Amniotic stem cell (primary cell): ENCODE measurements at places on chromosomes 3 and 15.

DNA sequence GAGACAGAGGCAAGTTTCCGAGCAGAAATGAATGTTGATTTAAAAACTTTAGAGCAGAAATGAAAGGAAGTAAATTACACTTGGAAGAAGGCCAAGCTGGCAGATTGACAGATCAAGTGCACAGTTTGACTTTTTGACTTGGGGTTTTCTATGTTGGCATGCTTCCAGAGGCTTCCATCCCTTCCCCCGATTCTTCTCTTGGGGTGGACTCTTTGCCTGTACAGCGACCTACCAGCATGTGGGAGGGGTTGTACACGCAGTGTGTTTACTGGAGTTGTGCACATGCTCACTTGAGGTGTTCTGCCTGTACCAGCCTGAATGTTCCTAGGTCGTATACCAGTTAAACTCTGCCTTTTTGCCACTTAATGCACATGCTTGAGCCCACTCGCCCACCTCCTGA is 701.5 kb upstream of the GBE1 start:
- DNase-seq = no peak

DNA sequence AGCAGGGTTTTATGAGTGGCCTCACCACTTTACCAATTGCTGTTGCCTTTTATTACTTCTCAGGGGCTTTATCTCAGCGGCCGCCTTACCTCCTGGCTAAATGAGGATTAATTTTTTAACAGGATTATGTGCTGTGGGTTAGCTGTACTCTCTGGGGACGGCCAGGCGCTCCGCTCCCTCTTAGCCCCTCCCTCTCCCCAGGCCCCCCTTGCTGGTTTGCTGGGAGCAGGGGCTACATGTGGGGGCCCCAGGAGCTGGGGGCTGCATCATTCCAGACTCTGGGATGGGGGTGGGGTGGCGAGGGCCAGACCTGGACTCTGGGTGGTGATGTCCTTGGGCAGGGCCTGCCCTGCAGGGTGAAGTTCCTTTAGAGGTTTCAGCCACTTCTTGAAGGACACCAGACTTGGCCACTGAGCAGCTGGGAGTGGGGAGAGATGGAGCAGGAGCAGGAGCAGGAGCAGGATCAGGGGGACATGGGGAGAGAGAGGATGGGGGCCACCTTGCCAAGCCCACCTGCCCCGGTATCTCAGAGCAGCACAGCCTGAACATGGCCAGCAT is 196.1 kb downstream of the GOLGA6L6 start:
- no peak for DNase-seq

DNA sequence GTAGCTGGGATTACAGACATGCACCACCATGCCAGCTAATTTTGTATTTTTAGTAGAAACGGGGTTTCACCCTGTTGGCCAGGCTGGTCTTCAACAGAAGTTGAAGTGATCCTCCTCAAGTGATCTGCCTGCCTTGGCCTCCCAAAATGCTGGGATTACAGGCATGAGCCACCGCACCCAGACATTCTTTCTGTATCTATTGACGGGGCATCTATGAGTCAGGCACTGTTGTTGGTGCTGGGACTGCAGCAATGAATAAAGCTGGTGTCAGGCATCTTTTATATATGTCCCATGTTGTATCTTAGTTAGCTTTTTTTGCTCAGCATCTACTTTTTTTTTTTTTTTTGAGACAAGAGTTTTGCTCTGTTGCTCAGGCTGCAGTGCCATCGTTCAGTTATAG is 47.6 kb upstream of the ULK4 start:
- no peak for DNase-seq

GRCh38 chr15:51379390-51379789 is 37.9 kb downstream of the GLDN start:
- DNase-seq = no peak

- no peak for DNase-seq
These were observed 1.3 kb downstream of the ARHGEF26 start for GRCh38 chr3:154122552-154122911.

DNA sequence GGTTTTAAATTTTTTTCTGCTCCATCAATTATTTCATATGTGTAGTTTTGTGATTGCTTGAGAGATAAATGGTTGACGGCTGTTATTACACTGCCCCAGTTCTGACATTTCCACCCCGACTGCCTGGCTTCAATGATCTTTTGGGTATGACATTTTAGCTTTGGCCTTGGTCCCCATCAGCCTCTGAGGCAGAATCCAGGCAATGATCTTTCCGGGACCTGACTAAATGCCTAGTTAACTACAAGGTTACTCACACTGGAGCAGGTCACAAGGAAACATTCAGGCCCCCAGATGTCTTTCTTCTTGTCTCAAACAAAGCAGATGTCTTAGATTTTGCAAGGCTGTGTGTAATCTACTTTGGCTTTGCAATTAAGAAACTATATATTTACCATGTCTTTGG is 61.1 kb upstream of the TMCO5A start:
- no peak for DNase-seq

DNA sequence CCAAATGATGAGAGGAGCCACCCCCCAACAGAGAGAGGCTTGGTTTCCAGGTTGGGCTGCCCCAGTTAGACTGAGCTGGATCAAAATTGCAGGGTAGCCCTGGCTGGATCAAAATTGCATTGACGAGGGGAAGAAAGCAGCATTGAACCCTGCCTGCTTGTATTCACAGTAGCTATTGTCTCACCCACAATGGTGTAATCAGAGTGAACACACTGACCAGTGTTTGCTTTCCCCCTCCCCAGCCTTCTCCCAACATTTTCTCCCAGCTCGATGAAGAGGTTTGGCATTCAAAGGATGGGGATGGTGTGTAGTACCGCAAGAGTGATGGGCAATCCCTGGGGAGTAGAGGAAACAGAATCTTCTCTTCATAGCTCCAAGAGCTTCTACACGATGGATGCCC is 223.8 kb downstream of the ADAMTS9 start:
- DNase-seq = no peak

- no peak for DNase-seq
These were observed 333.4 kb downstream of the THSD4 start for GRCh38 chr15:71448688-71449114.

DNA sequence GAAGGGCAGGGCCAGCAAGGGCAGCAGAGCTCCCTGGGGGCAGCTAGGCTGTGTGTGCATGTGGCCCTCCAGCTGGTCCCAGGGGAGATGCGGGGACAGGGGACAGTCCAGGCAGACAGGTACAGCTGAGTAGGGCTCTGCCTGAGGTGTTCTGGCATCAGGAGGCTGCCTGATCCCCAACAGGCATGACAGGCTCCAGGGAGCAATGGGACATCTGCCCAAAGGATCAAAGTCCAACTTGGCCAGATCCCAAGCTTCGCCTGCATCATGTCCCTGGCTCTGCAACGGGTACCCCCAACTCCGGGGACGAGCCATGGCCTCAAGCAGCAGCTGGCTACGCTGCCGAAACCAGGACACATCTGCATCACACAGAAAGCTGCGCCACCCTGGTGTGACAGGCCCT is 21.8 kb downstream of the ATRIP start:
- no peak for DNase-seq

DNA sequence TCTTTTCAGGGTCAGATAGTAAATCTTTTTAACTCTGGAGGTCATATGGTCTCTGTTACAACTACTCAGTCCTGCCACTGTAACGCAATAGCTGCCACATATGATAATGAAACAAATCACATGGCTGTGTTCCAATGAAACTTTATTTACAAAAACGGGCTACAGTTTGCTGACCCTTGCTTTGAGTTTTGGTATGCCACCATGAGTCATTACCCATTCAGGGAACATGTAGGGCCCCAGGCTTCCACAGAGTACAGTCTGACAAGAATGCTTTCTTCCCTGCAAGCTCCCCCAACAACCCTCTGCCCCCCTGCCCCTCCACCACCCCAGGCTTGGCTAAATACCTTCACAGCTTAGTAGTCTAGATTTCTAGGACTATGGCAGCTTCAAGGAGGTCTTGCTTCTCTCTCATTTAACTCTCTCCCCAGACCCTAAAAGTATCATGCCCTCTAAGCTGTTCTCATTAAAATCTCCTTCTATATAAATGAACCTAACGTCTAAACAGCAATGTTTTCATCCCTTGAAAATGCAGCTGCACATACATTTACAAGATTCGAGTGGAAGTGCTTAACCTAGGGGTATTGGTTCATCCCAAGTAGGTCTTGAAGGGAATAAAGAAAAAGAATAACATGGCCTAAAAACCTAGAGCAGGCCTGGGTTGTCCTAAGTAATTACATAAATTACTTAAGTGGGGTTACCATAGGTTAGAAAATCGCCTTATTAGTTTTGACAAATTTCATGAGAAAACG is 117.8 kb upstream of the PRICKLE2 start:
- DNase-seq = peak; percentile 63

GRCh38 chr3:72279068-72279604 is 494.2 kb upstream of the PROK2 start:
- DNase-seq = no peak

DNA sequence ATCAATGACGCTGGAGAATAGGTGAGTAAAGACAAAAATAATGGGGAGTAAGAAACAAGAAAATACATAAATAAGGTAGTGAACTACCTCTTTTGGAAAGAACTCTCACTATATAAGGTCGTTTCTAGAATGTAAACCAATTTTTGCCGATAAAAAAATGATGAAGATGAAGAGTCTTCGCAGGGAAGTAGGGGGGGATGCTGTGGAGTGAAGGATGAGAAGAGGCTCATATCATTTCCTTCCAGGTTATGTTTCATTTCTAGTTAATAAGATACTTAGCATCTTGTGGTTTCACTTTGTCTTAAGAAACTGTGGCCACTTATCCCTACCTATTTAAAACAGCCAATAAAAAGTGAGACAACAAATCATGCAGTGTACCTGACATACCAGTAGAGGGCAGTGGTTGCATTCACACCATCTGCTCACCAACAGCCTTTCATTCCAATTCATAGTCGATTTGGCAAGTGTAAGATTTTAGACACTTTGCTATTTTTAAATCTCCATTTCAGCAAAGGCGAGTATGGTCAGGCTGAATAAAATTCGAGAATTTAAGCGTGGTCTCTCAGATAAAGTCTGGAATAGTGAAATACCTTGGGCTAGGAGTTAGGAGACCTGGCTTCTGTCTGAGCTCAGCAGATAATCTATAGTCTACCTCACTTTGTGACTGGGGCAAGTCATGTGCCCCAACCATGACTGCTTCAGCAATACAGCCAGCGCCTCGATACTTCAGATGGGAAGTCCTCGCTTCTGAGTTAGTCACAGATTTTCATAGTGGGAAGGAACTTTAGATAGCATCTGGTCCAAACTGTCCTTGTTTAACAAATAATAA is 28.9 kb upstream of the ICE2 start:
- DNase-seq = no peak

DNA sequence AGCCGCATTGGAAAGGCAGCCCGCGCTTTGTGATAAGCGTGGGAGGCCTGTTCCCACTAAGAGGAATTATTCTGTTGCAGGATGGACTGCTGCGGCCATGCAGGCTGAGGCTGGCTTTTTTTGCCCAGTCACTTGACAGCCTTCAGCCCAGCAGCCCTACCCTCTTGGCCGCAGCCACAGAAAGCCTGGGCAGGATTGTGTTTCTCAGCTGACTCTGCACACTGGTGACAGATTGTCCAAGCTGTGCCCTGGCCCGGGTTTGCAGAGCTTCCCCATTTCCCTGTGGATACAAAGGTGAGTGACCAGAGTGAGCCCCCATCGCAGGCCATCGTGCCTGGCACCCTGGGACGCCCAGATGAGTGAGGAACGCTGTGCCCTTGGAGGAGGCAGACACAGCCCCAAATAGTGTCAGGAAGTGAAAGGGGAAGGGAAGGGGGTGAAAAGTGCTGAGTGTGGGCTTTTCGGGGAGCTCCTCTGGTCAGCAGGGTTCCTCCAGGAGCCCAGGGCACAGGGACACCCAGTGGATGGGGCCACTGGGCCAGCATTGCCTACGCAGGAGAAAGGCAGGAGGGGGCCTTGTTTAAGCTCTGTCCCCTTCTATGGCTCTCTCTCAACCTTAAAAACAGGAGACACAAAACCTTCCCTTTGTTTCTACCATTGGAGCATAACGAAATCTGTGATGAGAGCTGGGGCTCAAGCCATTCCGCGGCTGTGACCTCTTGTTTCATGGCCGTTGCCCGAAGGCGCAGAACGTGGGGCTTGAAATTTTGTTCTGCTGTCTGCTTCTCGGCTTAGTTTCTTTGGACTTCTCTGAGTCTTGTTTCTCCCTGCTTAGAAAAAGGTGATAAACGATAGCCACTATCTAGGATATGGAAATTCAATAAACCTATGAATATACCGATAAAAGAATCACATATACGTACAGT is 91.5 kb upstream of the MEF2A start:
- DNase-seq = no peak

DNA sequence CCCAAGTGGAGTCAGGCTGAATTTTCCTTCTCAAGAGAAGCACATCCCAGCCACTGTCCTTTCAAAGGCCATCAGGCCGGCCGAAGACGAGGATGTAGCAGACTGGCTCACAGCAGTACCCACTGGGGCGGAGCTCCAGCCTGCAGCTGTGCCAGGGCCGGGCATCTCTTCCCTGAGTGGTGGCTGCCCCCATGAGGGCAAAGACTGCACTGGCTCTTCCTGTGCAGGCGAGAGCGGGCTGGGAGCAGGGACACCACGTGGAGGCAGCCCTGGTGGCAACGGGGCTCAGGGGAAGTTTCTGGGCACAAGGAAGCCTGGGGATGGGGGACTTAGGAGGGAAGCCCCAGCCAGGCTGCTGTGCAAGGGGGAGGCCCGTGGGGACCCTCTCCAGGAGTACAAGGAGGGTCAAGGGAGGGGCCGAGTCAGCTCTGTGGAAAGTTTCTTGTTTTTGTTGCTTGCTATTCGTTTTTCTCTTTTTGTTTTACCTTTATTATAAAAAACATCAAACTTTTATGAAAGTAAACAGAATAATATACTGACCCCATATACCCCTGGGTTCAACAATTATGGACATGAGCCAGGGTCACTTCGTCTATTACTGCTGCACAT is 66.1 kb downstream of the RPN1 start:
- DNase-seq = peak; percentile 74

DNA sequence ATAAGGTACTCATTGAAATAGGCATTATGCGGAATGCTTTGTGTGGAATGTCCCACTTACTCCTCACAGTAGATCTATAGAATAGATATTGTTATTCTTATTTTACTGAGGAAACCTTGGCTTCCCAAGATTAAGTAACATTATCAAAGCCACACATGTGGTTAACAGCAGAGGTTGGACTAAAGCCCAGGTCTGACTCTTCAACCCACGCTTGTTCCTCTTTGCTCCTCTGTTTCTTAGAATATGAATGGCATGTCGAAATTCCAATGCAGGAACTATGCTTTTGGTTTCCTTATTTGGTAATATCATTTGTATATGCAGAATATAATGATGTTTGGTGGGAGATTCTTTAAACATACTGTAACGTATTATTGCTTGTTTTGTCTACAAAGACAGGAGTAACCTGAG is 818.8 kb upstream of the LMCD1 start:
- no peak for DNase-seq

DNA sequence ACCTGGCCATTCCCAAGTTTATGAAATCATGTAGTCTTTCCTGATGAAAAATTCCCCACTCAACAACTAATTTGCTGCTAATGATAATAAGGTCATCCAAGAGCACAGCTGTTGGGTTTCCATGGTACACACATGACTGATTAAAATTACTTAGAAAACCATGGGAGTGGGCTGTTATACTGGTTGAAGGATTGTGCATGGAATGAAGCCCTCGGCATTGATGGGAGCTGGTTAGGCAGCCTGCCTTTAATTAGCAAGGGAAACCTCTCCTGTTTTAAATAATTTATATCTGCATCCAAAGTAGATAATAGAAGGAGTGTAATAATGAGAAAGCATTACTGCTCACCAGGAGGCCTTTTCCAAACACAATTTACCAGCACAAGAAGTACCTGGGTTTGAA is 235.1 kb upstream of the CFAP20DC start:
- no peak for DNase-seq
